Caco-2 (cell line): ENCODE measurements at places on chromosomes 12 and 14. TPM values are rescaled to one million over a fixed set of nuclear protein-coding genes. Genes with fewer than 3 reads are reported as not detected.

Gene ADCY6
- 89.8 and 92.9 TPM in 2 replicates for total RNA-seq

Gene FAM222A
- total RNA-seq = 17.4 and 18.0 TPM in 2 replicates

Gene FGF6
- total RNA-seq = not detected in 2 replicates

Gene PDE3A
- total RNA-seq = 0.36 and 0.44 TPM in 2 replicates

Gene ADGRD1
- total RNA-seq = 3.6 and 3.7 TPM in 2 replicates

DNA sequence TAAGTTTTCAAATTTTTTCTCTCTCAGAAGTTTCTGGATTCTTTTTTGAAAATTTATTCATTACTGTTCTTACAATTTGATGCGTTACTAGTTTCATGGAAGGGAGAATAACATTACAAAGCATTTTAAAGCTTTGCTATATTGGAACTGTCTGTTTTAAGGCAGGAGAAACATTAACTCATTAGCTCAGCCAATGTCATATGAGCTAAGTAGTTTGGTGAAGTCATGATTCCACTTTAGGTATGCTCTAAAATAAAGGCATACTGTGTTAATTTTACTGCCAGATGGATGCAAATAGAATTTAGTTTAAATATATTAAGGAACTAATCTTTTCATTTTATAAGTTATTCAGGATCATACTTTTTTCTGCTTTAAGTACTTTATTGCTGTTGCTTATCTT is 46.0 kb downstream of the ARID2 start:
- DNase-seq = no peak

- DNase-seq = no peak
Measured at GRCh38 chr14:100128688-100129087, 30.8 kb downstream of the DEGS2 start.

GRCh38 chr14:104390941-104391901 is 188.3 kb upstream of the C14orf180 start:
- no peak for DNase-seq

- DNase-seq = no peak
Measured at GRCh38 chr12:94762943-94763342, 112.6 kb upstream of the TMCC3 start.

DNA sequence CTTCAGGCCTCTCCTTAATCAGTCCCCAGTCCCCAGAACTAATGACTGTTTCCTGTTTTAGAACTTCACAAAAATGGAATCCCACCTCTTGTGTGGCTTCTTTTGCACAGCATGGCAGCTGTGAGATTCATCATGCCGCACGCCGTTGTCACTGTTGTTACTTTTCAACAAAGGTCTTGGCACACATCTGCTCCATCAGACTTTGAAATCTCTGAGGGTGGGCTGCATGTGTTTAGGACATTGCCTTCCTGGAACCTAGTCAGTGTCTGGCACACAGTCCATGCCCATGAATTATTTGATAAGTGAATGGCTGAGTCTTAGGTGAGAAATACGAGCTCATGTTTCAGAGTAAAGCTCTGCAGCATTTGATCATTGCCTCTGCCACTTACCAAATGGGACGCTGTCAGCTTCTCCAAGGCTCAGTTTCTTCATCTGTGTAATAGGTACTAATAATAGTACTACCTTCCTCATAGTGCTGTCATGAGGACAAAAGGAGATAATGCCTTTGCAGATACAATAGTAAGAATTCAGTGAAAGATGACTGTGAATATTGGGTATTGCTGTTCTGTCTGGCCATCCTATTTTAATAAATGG is 90.4 kb downstream of the SRRM4 start:
- DNase-seq = no peak

GRCh38 chr12:14769466-14769968 is 33.8 kb downstream of the WBP11 start:
- peak; percentile 69 for DNase-seq

- DNase-seq = no peak
Measured at GRCh38 chr14:89095036-89095435, 270.6 kb downstream of the TTC8 start.

DNA sequence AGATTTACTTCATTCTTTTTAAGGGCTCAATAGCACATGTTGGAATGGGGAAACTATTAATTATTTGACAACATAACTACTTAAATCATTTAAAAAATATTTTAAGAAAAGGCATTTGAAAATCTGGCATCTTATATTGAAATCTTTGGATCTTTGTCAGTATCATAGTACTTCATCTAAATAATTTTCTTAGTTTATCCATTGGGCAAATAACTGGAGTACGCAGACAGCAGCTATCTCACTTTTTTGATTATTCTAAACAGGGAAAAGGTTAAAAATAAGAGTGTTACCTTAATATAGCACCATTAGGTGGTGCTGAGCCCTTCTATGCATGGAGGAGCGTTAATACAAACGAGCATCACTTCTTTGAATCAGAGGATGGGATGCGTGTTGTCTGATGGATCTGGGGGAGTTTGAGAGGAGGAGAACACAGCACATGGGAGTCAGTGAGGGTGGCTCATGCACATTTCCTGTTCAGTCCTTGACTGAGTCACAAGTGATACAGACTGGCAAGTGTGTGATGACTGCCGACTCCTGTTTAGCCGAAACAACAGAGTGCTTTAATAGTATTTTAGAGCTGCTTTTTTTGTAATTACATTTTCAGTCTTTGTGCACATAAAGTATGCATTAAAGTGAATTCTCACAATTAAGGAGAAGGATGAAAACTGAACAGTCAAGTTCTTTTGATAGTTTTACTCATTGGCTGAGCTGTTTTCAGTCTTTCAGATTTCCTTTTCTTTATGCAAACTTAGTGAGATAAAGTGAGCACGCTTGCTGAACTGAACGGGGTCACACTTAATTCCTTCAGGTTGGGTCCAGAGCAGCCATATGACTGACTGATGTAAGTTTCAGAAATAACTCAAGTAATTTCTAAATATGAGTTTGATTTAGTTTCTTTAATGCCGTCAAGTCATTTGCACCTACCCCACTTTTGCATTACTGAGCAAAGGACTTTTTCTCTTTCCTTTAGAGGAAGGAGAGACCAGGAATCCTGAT is 92.7 kb downstream of the DIP2B start:
- no peak for DNase-seq

GRCh38 chr14:35855876-35856481 is 29.8 kb downstream of the BRMS1L start:
- DNase-seq = no peak

DNA sequence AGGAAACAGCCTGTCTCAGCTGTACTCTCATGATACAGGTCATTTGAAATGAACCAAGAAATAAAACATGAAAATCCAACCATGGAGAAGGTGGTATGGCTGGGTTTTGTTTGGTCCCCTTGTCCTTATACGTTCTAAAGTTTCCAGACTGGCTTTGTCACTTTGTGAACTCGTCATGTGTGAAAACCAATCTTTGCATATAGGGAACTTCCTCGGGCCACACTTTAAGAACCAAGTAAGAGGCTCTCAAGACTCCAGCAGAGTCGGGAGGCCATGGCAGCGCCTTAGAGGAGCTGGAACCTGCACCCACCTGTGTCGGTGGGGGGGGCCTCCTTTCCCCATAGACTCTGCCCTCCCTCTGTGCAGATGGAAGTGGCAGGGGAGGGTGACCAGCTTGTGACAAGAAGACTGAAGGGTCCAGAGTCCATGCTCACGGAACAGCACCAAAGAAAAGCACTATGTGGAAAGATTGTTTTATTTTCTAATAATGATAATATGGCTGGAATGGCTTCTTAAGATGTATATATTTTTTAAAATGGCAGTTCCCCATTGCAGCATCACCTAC is 125.3 kb downstream of the ESRRB start:
- no peak for DNase-seq
